ENCODE measurements at places on chromosomes 2 and 18. TPM values are rescaled to one million over a fixed set of nuclear protein-coding genes. Genes with fewer than 3 reads are reported as not detected.

The TCF23 gene
- not detected for total RNA-seq

The ANKRD30B gene
- total RNA-seq, result not detected

The SIX3 gene
- total RNA-seq, result not detected

The ANKRD53 gene
- not detected for total RNA-seq

The EDAR gene
- total RNA-seq, result 0.37 TPM

The IL36B gene
- not detected for total RNA-seq

The BZW1 gene
- total RNA-seq, result 353 TPM

The WNT6 gene
- total RNA-seq, result not detected

- H3K4me3 ChIP-seq, result no peak overlapping the region
- H3K4me1 ChIP-seq, result peaks cover 9% of the 10 kb centered on the region
- peaks cover 18% of the 10 kb centered on the region for H3K36me3 ChIP-seq
Measured at GRCh38 chr2:61411109-61411508, 59.8 kb downstream of the USP34 start.

DNA sequence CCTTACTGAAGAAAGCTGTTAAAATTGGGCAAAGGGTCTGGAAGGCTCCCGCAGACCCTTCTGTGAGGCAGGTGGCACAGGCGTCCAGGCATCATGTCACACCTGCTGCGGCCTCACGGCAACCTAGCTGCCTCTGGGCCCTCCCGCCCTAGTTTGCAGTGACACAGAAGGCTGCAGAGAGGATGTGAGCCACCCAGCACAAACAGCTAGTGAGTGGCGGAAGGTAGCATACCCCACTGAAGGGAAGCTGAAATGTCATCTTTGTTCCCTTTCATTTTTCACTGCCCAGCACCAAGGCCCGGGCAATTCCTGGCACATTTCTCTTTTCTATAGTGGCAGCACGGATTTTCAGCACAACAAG lies 53.8 kb downstream of the TRAPPC12 start:
- H3K27me3 ChIP-seq, result no peaks in the 10 kb centered on the region
- no peak overlapping the region for H3K27ac ChIP-seq
- DNase-seq, result no peak
- H3K4me3 ChIP-seq, result no peak overlapping the region
- peaks cover 47% of the 10 kb centered on the region for H3K36me3 ChIP-seq

DNA sequence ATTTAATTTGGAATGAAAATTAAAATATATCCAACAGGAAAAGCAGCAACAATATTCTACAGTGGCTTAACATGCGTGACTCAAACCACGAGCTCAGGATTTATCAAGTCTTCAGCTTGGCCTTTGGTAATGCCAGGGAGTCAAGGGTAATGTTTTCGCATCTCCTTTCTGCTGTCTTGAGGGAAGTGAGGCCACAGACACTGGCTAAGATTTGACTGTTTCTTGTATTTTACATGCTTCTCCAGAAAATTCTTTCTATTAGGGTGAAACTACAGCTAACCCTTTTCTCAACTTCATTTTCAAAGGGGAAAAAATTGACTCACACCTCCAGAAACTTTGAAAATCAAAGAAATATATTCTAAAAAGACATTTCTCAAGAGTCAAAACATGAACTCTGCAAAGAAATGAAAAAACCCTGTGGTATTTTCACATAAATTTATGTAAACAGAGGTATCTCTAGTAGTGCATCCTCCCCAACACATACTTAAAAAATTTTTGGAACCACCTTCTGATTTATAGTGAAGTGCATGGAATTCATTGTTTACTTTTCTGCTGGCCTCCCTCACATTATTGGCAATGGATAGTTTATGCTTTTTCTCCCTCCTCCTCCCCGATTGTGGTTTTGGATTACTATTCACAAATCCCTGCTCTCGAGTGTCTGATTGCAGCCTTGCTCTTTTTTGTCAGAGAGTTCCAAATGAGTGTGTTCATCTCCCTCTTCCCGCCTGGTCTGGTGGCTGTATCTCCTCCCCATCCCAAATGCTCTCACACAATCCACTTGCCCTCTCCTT lies 48.7 kb downstream of the DPP4 start:
- DNase-seq, result peak; percentile 17
- peaks cover 26% of the 10 kb centered on the region for H3K4me1 ChIP-seq
- no peak overlapping the region for H3K4me3 ChIP-seq
- peaks cover 7% of the 10 kb centered on the region for H3K36me3 ChIP-seq

- no peak overlapping the region for H3K4me3 ChIP-seq
- H3K36me3 ChIP-seq, result no peaks in the 10 kb centered on the region
- H3K27me3 ChIP-seq, result no peaks in the 10 kb centered on the region
- DNase-seq, result no peak
- H3K27ac ChIP-seq, result no peak overlapping the region
Measured at GRCh38 chr2:234074751-234075517, 24.4 kb downstream of the SPP2 start.

DNA sequence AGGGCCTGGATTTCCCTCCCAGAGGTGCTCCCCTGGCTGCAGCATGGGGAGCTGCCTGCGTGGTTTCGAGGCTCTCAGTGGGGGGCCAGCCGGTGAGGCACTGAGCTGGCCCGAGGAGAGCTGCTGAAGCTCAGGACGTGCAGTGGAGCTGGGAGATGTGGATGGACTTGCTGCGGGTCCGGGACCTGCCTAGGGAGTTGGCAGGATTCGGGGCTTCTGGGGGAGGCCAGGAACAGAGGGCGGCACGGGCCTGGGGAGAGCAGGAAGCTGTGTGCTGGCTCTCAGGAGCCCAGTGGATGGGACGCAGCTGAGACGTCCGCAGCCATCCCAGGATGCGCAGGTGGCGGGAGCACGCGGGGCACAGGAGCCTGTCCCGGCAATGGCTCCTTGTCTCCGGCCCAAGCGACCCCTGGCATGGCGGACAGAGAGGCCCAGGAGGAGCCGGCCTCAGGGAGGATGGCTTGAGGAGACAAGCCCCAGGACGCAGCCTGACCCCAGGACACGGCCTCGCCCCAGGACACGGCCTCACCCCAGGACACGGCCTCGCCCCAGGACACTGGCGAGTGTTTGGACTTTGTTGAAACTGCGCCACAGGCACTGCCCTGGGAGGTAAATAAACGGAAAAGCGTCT lies 116.1 kb downstream of the NFATC1 start:
- DNase-seq, result no peak
- no peaks in the 10 kb centered on the region for H3K36me3 ChIP-seq
- H3K27ac ChIP-seq, result no peak overlapping the region
- H3K27me3 ChIP-seq, result no peaks in the 10 kb centered on the region
- no peak overlapping the region for H3K4me3 ChIP-seq

DNA sequence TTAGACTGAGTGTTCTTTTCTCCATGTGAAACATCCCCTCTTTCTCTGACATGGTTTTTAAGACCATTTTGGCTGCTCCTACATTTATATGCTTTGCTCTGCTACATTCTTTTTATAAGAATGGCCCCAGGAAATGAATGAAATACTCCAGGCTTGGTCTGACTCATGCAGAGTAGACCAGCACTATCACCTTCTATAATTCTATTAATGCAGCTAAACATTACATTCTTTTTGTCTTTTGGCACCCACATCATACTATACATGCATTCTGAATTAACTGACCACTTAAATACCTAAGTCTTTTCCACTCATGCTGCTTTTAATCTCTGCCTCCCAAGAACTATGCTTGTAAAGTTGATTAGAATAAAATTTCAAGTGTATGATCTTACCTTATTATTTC lies 94.1 kb downstream of the AAK1 start:
- H3K27me3 ChIP-seq, result no peaks in the 10 kb centered on the region
- peaks cover 12% of the 10 kb centered on the region for H3K36me3 ChIP-seq
- H3K27ac ChIP-seq, result no peak overlapping the region
- DNase-seq, result no peak
- H3K4me3 ChIP-seq, result no peak overlapping the region
- H3K4me1 ChIP-seq, result peaks cover 15% of the 10 kb centered on the region

GRCh38 chr18:45626330-45627203 lies 11.3 kb downstream of the SLC14A2 start:
- no peak overlapping the region for H3K27ac ChIP-seq
- DNase-seq, result peak; percentile 44
- peaks cover 15% of the 10 kb centered on the region for H3K27me3 ChIP-seq
- peaks cover 6% of the 10 kb centered on the region for H3K4me1 ChIP-seq
- no peaks in the 10 kb centered on the region for H3K36me3 ChIP-seq

DNA sequence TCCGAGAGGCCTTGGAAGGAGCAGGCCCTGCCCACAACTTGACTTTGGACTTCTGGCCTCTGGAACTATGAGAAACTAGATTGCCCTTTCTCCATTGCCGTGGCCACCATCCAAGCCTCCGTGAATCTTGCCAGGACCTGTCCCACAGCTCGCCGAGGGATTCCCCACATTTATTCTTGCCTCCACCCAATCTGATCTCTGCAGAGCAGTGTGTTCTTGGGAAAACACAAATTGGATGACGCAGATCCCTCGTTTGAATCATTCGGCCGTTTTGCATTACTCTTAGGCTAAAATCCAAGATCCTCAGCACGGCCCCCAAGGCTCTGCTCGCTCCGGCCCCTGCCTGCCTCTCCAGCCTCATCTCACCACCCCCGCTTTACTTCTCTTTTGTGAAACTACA lies 364.2 kb downstream of the ZNF516 start:
- H3K36me3 ChIP-seq, result no peaks in the 10 kb centered on the region
- peaks cover 11% of the 10 kb centered on the region for H3K4me1 ChIP-seq
- H3K27ac ChIP-seq, result peak overlapping the region; percentile 90
- H3K27me3 ChIP-seq, result no peaks in the 10 kb centered on the region

GRCh38 chr2:157169889-157170288 lies 87.6 kb upstream of the GALNT5 start:
- no peaks in the 10 kb centered on the region for H3K27me3 ChIP-seq
- peaks cover 34% of the 10 kb centered on the region for H3K4me1 ChIP-seq
- no peaks in the 10 kb centered on the region for H3K36me3 ChIP-seq
- no peak overlapping the region for H3K4me3 ChIP-seq
- no peak for DNase-seq
- peak overlapping the region; percentile 50 for H3K27ac ChIP-seq

DNA sequence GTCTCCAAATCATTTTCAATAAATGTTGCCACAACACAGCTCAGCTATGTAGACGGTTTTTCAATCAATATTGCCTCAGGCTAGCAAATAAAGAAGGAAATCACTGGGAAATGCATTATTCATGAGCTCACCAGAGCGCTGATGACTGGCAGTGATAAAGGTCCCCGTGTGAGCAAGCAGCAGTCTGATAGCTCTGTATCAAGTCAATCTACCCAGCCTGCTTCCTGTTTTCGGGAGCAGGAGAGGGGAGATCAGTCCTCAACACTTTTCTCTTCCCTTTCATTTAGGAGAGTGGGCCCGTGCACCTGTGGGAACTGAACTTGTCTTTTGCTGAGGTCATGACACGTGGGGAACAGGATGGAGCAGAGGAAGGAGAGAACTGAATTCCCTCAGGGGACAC lies 253.9 kb upstream of the SIX2 start:
- peaks cover 5% of the 10 kb centered on the region for H3K36me3 ChIP-seq
- no peak for DNase-seq
- H3K27ac ChIP-seq, result peak overlapping the region; percentile 5
- H3K27me3 ChIP-seq, result no peaks in the 10 kb centered on the region
- no peaks in the 10 kb centered on the region for H3K4me1 ChIP-seq

DNA sequence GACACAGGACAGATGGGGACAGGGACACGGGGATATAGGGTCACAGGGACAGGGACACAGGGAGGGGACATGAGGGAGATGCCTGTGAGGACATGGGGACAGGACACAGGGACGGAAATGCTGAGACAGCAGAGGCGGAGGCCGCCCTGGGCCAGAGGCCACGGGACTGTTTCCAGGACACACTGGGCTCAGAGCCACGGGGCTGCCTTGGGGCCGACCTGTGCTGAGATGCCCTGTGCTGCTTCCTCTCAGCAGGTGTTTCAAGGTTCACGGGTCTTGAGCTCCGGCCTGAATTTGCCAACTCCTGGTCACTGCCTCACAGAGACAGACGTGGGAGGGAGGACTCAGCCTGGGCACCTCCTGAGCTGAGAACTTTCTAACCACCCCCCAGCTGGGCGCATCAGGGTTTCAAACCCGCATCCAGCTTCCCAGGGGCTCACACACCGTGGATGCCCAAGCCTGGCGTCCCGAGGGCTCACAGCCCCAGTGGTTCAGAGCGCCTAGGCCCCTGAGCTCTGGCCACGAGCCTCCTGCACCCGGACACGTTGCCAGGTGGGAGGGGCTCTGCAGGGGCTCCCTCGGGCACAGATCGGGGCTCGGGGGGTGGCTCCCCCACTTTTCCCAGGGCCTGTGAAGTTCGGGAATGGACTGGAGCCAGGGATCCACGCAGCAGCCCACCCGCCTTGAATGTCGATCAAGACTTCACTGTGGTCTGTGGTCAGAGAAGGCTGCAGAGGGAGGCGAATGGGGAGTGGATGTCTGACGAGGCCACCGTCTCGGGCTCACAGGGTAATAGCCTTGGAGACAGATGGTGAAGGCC lies 64.1 kb downstream of the SLC66A2 start:
- no peak overlapping the region for H3K27ac ChIP-seq
- peaks cover under 1% of the 10 kb centered on the region for H3K36me3 ChIP-seq
- no peak overlapping the region for H3K4me3 ChIP-seq
- H3K4me1 ChIP-seq, result no peaks in the 10 kb centered on the region

DNA sequence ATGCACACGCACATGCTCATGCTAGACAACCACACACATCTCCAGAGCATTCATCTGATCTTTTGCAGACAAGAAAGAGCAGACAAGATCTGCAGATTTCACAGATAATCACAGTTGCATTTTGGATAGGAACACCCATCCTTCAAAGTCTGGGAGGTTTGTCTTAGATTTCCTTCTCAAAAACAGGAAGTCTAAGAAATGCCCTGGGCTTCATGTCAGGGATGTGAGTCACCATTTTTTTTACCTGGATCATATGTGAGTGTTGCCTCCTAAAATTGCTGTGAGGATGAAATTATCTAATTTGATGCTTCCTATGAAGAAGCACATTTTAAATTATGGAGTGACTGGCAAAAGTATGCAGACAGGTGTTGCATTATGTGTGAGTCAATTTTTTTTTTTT lies 46.1 kb downstream of the SRD5A2 start:
- no peaks in the 10 kb centered on the region for H3K36me3 ChIP-seq
- no peaks in the 10 kb centered on the region for H3K4me1 ChIP-seq
- H3K4me3 ChIP-seq, result no peak overlapping the region
- no peaks in the 10 kb centered on the region for H3K27me3 ChIP-seq
- H3K27ac ChIP-seq, result no peak overlapping the region

DNA sequence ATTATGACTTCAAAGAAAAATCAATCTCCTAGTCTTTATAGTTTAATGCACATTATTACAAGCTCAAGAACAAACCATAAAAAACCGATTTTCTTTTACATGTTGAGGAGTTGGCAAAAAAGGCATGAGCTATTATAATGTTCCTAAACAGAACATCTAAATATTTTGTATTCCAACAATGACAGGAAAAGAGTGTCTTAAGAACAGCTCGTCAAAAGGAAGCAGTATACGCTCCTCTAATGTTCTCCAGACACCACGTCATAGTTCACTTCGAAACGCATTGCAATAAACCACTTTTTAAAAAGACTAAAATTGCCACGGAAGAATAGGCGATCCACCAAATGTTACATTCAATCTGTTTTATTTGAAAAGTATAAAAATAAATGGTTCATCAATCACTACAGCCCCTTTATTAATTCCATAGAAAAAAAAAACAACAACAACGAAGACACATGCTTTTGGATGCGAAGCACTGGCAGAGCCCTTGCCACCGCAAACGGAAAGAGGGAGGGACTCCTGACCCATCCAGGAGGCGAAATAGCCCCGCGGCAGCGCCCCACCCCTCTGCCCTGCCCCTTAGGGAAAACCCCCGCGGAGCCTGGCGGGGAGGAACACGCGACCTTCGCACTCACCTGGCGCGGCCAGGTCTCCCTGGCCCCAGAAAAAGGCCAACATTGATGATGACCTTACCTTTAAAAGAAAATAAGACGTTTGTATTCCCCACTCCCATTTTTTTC lies 45.8 kb downstream of the MBP start:
- H3K4me3 ChIP-seq, result no peak overlapping the region
- H3K4me1 ChIP-seq, result peaks cover 54% of the 10 kb centered on the region
- no peak for DNase-seq
- no peak overlapping the region for H3K27ac ChIP-seq
- H3K27me3 ChIP-seq, result no peaks in the 10 kb centered on the region
- peaks cover 4% of the 10 kb centered on the region for H3K36me3 ChIP-seq

Data from MCF 10A (cell line).